ENCODE measurements at places on chromosomes 16 and 17.
A peak's percentile ranks its signal among the peaks of the same experiment; 100 is the strongest.

DNA sequence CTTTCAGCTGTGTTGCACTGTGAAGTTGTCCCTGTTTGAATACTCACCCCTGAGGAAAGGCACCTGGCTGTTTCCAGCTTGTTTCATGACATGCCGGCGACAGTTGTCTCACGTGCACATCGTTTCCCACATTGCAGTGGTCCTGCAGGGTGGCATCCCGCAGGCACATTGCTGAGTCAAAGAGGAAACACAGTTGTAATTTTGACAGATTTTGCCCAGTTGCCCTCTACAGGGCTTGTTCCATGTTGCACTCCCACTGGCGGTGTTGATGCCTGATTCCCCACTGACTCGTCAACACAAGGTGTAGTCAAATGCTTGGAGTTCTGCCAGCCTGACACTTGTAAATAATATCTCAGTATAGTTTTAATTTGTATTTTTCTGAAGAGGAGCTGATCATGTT is 23.8 kb downstream of the EPN2 start:
- peak; percentile 26 for DNase-seq

DNA sequence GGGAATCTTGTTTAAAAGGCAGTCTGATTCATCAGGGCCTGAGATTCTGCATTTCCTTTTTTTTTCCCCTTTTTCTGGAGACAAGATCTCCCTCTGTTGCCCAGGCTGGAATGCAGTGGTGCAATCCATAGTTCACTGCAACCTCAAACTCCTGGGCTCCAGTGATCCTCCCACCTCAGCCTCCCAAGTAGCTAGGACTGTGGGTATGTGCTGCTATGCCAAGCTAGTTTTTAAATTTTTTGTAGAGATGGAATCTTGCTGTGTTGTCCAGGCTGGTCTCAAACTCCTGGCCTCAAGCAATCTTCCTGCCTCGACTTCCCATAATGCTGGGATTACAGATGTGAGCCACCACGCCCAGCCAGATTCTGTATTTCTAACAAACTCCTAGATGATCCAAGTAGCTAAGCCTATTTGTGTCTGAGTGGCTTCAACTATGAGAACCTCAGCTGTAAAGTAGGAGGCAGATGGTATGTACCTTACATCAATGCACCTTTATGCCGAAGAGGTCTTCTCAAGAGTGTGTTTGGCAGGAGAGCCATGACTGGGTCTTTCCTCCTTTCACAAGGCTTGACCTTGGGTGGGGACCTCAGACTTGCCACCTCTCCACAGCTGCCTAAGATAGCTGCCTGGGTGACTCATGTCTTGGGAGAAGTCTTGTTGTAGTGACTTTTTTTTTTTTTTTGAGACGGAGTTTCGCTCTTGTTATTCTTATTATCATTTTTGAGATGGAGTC is 10.9 kb downstream of the LDAF1 start:
- DNase-seq, result no peak

DNA sequence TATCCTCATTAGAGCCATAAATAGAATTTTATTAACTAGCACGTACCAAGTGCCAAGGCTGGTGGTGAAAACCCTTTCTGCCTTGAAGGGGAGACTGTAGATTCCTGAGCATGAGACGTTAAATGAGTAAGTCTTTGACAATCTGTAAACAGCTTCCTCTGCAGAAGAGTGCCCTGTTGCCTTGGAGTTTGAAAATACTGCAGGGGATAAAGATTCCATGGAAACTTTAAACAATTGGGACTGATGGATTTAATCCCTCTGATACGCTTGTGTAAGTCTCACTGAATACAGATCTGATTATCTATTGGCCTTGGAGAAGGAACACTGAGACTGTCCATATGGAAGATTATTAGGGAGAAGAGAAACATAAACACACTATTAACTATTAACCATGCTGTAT is 1053.4 kb upstream of the RBFOX1 start:
- no peak for DNase-seq

DNA sequence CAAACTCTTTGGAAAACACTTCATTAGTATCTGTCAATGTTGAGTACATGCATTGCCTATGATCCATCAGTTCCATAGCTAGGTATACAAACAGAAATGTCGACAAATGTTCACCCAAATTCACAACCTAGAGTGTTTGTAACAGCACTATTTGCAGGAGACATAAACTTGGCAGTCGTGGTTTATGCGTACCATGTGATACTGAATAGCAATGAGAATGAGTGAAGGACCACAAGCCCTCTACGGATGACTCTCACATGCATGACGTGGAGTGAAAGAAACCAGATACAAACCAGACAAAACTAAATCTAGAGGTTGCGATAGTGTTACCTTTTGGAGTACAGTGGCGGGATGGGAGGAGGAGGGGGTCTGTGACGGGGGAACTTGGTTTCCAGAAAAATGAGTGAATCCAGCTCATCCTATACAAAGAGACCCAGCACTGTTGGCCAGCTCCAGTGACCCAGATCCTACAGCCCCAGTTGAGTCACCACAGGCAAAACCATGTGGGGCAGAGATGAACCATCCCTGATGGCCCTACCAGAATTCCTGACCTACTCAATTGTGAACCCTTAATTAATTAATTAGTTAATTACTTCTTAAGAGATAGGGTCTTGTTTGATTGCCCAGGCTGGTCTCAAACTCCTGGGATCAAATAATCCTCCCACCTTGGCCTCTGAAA is 15.9 kb upstream of the ULK2 start:
- no peak for DNase-seq
